H4 (cell line): ENCODE measurements at places on chromosomes 6 and 20. TPM values are rescaled to one million over a fixed set of nuclear protein-coding genes. Genes with fewer than 3 reads are reported as not detected.

- no peak for DNase-seq
Measured at GRCh38 chr6:99993533-99994251, at the start of gene MCHR2. Gene MCHR2, minus strand, starts transcription at chr6:99994223. Its CDS starts 38,076 bp downstream, at chr6:99956147.

The RCAN2 gene
- 0.43 and 1.0 TPM in 2 replicates for total RNA-seq

GRCh38 chr20:23461180-23461579 is 8.5 kb upstream of the CST11 start:
- no peak for DNase-seq

GRCh38 chr20:62012631-62013030 is 53.0 kb downstream of the TAF4 start:
- no peak for DNase-seq

The KIAA1755 gene
- not detected in 2 replicates for total RNA-seq

The FAM209B gene
- not detected in 2 replicates for total RNA-seq

DNA sequence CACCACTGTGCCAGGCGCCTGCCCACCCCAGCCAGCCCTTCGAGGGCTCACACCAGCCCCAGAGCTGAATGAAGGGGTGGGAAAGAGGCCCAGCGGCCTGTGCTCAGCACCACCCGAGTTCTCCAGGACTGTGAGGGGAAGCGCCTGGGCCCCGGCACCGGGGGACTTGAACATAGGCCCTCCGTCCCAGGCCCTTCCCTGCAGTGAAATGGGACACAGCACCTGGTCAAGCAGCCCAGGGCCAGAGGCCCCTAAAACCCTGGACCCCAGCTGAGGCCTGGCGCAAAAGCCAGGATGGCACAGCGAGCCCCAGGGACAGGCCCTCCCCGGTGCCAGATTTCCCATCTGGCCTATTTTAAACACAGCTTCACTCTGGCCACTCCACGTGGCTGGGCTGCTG is 4.0 kb downstream of the KCNQ2 start:
- DNase-seq: no peak
